ENCODE measurements at places on chromosomes 1 and 21. TPM values are rescaled to one million over a fixed set of nuclear protein-coding genes. Genes with fewer than 3 reads are reported as not detected.

- no peak for DNase-seq
Measured at GRCh38 chr21:15557925-15558324, 171.9 kb upstream of the USP25 start.

- peak; percentile 48 for DNase-seq
Measured at GRCh38 chr21:34886240-34887104, 162.6 kb downstream of the RUNX1 start.

GRCh38 chr21:17451364-17451891 lies 61.4 kb upstream of the CXADR start:
- DNase-seq, result peak; percentile 61

DNA sequence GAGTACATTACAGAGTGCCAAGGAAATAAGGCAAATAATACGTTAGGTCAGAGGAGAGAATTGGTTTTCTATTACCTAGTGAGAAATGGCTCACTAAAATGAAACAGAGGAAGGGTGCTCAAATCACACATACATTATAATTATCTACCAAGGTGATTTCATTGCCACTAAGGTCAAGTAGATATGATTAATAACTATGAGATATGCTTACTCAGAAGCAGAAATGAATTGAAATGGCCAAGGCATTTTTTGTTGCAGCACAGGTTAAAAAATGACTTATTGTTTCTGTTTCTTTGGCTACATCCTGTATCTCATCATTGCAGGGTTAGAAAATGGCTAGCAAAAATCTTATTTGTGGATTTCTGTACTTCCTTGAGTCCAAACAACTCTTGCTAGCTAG lies 154.5 kb upstream of the GORAB start:
- DNase-seq, result no peak

GRCh38 chr1:146012703-146013558 lies 8.6 kb downstream of the HJV start:
- DNase-seq, result peak; percentile 77

- DNase-seq, result peak; percentile 27
Measured at GRCh38 chr1:231200388-231201031, 38.7 kb downstream of the TRIM67 start.

GRCh38 chr1:235426143-235426542 lies 58.9 kb downstream of the TBCE start:
- DNase-seq, result no peak

GRCh38 chr1:71737768-71738167 lies 544.6 kb downstream of the NEGR1 start:
- DNase-seq, result no peak

The ANGPTL1 gene
- 306 TPM for total RNA-seq

- no peak for DNase-seq
Measured at GRCh38 chr1:248913933-248914332, 7.9 kb downstream of the PGBD2 start.

The MMEL1 gene
- not detected for total RNA-seq

- no peak for DNase-seq
Measured at GRCh38 chr1:66332548-66332901, 201.4 kb upstream of the SGIP1 start.

The CSMD2 gene
- total RNA-seq, result 10.1 TPM

DNA sequence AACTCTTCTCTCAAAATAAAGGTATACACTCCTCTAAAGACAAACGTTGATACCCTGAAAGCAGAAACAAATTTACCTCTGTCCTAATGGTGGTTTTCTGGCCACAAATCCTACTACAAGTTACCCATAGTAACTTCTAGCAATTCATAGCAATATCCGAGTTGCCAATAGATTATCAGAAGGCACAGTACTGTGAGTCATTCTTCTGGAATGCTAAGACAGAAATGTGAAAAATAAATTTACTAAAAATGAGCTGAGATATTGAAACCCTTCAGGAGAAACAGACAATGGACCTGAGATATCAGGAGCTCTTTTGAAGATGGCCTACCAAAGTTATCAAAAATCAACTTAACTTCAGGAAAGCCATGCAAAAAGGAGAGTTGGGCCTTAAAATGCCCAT lies 715.0 kb upstream of the ADAMTS5 start:
- no peak for DNase-seq

DNA sequence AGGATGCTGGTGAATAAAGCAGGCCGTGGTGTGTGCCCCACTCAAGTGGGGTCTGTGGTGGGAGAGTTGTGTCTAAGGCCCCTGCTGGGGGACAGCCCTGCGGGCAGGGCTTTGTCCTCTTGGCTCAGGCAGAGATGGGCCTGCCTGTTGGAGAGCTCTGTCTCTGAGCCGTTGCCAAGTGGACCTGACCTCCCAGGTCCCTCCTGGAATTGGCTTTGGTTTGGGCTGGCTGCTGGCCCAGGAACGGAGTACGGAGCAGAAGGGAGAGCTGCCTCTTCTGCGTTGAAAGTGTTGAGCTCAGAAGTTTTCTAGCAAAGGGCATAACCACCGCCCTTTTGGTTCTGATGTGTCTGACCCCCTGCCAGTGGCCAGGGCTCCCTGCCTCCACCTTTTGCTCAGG lies 153.9 kb downstream of the PEX14 start:
- no peak for DNase-seq

The LRRC71 gene
- not detected for total RNA-seq

Data from umbilical cord (tissue), 2 donors.